NCI-H2081 treated with DMSO at 0.1 percent for 48 hours (cell line): ENCODE measurements at places on chromosomes 3 and 15.

DNA sequence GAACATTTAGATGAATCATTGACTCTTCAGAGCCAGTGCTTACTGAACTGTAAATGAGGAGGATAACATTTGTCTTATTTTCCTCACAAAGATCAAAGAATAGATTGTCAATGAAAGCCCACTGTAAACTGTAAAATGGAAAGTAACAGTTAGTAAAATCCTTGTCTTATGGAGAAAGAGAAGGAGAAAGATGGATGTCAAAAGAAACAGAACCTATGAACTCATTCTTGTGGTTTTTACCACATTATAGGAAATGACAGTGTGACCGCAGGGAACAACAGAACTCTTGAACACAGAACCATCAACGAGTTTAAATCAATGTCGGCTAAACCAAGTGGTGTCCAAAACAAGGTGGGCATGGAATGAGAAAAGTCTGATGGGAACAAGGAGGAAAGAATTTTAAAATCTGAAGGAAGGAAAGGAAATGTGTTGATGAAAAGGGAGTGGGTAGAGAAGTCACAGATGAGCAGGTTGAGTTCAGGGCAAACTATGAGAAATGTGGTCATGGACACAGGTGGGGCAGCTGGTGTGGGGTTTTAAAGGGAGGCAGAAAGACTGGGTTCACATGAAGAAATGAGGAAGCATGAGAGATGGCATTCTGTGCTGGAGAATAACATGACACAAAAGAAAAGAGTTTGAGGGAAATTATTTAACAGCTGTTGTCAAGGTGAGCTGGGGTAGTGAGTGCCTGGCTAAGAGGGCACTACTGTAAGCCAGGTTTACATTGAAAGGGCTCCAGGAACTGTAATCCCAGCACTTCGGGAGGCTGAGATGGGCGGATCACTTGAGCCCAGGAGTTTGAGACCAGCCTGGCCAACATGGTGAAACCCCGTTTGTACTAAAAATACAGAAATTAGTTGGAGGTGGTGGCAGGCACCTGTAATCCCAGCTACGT lies 42.4 kb upstream of the ETV5 start:
- DNase-seq = no peak

- DNase-seq = no peak
Observed at GRCh38 chr15:91366111-91366510, 266.1 kb downstream of the SV2B start.

DNA sequence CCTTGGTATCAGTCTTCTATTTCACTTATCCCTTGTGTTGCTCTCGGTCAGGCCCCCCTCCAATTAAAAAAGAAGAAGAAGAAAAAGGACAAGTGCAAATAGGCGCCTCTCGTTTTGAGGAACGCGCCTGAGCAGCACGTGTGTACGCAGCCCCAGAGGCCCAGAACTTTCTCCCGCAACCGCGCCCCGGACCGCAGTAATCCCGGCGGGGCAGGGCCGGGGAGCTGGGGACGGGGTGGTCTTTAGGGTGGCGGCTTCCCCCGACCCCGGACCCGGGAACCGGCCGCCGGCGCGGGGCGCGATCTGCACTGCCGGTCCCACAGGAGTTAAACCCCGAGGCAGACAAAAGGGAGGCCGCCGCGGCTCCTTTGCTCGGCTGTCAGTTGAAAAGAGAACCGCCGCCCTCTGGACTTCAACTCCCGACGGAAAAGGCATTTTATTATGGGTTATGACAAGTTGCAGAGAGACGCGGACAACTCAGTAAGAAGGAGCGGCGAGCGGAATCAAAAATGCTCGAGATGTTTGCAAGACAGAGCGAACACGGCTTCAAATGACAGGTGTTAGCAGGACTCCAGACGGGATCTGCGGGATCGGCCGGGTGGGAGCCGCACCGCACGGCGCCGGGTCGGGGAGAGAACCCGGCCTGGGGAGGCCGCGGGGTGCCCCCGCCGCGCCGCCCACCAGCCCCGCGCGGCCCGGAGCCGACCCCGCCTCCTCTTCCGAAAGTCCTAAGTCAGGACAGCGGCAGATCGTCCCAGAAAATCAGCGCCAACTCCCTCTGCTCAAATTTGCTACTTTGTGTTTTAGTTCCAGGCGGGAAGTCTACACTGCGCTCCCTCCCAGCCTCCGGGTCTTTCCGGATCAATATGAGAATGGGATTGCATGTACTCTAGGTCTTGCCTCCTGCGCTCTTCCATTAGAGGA lies 79.0 kb downstream of the NR2F2 start:
- no peak for DNase-seq

DNA sequence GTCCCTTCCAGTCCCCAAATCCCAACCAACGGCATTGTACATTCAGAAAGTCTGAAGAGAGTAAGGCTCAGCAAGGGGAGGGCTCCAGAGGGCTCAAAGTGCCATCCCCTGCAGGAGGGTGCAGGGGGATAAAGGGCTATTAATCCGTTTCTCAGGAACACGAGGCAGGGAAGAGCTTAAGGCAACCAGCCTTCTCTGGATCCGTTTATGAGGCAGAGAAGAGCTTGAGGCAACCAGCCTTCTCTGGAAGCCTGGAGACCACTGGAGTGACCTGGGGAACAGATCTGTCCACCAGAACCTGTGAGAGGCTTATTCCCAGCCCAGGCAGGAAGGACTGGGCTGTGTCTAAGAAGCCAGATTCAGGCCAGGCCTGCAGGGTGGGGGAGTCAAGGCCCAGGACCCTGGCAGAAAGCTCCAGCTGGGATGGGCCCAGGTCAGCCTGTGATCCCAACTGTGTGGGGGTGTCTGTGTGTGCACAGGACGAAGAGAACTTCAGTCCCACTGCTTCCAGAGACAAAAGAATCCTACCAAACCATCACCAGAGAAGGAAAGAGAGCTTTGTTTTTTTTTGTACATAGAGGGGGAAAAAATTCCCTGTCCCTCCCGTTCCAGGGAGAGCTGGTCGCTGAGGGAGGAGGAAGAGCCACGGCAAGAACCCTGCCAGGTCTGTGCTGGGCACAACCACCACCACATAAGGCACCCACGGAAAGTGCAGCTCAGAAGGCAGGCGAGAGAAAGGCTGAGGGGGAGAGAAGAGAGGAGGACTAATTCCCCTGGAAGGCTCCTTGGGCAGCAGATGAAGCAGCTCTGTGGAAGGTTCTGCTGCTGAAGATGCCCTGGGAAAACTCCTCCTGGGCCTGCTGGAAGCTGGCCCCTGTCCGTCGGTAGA lies 1.6 kb upstream of the ULK3 start:
- no peak for DNase-seq

- DNase-seq = no peak
Observed at GRCh38 chr3:43073836-43074220, 32.1 kb downstream of the POMGNT2 start.

DNA sequence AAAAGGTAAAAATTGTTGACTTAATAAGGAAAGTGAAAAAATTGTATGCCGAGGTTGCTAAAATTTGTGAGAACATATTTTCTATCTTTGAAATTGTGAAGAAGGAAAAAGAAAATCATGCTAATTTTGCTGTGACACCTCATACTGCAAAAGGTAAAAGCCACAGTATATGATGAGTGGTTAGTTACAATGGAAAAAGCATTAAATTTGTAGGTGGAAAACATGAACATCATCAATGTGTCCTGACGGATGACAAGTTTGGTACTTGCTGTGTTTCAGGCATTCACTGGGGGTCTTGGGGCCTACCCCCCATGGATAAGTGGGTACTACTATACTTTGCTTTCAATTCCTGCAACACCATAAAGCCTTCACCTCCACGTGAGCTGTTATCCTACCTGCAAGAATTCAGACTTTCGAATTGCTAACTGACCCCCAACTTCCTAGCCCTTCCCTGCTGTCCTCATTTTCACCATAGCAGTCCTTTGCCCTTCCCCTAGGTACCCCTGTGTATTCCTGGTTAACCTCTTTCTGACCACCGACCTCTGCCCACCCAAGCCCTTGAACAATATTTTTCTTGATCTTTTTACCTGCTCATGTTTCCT lies 62.4 kb downstream of the RAB7A start:
- no peak for DNase-seq

GRCh38 chr3:99482191-99482590 lies 156.2 kb upstream of the COL8A1 start:
- no peak for DNase-seq

- DNase-seq = no peak
Observed at GRCh38 chr3:101084404-101084803, 91.2 kb upstream of the ABI3BP start.

- DNase-seq = no peak
Observed at GRCh38 chr15:92780843-92781242, 119.3 kb upstream of the CHD2 start.

- no peak for DNase-seq
Observed at GRCh38 chr3:8738639-8739038, 5.0 kb downstream of the CAV3 start.

- no peak for DNase-seq
Observed at GRCh38 chr3:52774901-52775864, 2.2 kb upstream of the ITIH1 start.

DNA sequence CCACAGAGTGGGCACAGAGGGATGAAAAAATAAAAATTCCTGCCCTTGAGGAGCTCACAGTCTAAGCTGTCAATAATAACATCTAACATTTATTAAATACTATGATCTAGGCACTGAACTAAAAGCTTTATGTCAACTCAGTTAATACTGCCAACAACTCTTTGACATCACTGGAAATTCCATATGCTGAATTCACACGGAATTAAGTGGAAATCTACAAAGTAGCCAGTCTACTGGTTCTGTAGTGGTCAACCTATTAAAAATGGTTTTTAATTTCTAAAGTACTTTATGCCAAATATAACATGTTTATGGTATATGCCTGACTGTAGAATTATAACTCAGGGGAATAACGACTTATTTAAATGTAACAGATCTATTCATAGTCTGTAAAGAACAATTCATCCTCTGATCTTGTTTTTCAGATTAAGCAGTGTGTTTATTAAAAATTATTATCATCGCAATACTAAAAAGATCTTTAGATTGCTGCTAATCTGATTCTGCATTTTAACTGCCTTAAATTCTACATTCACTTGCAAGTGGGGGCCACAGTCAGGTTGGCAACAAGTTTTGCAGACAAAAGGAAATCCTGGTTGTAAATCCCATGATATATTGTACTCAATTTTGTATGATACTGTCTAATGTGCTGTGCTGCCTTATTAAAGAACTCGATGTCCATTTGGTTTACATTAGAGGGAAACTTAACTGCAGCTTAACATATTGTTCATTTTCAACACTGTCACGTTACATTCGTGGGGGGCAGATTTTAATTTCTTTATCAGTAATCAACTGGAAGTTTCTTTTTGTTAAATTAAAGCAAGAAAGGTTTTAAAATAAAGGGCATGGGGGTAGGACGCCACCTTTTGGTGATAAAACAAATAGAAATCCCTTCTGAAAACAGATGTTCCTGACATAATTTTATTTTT lies 2.6 kb upstream of the FOXP1 start:
- no peak for DNase-seq

GRCh38 chr15:64792282-64792681 lies 16.9 kb upstream of the RBPMS2 start:
- no peak for DNase-seq

- DNase-seq = no peak
Observed at GRCh38 chr3:55549177-55549576, 62.1 kb upstream of the WNT5A start.

DNA sequence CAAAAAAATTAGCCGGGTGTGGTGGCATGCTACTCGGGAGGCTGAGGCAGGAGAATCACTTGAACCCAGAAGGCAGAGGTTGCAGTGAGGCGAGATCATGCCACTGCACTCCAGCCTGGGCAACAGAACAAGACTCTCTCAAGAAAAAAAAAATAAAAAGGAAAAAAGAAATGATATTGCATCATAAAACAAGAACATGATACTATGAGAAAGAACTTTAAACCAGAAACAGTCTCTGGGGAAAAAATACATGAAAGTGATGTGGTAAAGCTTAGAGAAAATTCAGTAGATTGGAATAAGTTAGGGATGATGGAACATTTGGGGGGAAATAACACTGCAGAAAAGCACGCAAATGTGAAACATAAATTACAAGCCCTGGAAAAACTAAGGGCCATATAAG lies 54.7 kb downstream of the CRYGS start:
- no peak for DNase-seq

DNA sequence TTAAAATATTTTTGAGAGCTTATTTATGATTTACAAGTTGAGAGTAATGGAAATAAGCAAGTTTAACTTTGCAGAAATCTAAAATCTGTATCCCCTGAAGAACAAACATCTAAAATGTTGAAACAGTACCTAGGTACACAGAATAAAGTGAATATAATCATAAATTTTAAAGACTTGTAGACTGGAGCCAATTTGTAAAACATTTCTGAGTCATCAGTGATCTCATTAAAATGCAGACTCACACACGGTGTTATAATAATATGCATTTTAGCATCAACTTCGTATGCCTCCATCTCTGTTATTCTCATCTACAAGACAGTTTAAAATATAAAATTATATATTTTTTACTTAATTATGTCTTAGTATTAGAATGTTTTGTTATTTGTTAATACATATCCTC lies 399.5 kb upstream of the GOLIM4 start:
- DNase-seq = peak; percentile 61

DNA sequence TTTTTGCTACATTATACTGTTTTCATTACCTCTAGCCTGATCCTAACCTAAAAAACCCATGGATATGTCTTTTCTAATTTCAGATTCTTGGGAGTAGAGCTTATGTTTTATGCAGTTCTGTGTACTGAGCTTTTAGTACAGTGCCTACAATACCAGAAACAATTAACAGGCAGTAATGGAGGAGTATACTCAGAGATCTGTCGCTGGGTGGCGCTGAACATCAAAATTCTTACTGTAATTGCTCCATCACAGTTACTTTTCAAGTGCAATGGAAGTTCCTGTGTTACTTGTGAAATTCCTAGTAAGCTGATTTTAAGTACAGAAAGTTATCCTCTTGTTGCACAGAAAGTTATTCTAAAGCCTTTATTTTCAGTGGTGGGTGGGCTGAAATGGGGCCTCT lies 66.9 kb downstream of the RNF13 start:
- DNase-seq = no peak

- no peak for DNase-seq
Observed at GRCh38 chr3:55531321-55531720, 44.2 kb upstream of the WNT5A start.

DNA sequence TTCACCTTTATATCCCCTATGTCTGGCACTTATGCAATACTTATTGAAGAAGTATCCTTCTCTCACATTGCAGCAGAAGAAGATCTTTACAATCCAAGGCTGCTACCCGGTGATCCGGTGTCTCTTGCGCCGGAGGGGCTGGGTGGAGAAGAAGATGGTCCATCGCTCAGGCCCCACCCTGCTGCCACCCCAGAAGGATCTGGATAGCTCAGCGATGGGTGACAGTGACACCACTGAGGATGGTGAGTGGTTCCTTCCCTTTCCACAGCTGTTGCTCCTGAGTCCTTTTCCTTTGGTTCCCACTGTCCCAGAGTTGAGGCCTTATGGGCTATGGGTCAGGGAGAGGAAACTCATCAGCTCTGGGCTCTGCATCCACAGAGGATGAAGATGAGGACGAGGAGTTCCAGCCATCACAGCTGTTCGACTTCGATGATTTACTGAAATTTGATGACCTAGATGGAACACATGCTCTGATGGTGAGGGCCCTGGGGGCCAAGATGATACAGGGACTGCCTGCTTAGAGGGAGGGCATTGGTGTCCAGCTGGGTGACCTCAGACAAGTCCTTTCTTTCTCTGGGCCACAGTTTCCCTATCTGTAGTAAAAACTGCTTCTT lies 2.9 kb downstream of the TTLL3 start:
- DNase-seq = no peak
